G401 (cell line): ENCODE measurements at places on chromosomes 5 and 9. TPM values are rescaled to one million over a fixed set of nuclear protein-coding genes. Genes with fewer than 3 reads are reported as not detected.

DNA sequence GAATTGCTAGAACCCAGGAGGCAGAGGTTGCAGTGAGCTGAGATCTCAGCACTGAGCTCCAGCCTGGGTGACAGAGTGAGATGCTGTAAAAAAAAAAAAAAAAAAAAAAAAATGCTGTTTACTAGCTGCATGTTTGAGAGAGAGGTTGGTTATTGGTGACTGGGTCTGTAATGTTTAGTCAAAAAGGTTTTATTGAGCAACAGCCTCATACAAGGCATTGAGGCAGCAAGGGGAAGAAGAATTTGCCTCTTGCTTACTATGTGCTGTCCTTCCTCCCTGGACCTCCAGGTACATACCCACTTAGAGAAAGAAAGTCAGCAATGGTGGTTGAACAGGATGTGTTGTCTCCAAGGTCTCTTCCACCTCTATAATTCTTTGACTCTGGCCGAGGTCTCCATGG is 140.7 kb upstream of the SPRY4 start:
- DNase-seq: no peak

- no peak for DNase-seq
Observed at GRCh38 chr5:169139480-169140050, 161.4 kb downstream of the SLIT3 start.

The TMEM267 gene
- 8.3 and 10.5 TPM in 2 replicates for total RNA-seq

GRCh38 chr5:88808153-88808552 is 74.8 kb downstream of the MEF2C start:
- no peak for DNase-seq

GRCh38 chr5:140791089-140791488 is 3.6 kb upstream of the PCDHA2 start:
- DNase-seq: no peak

DNA sequence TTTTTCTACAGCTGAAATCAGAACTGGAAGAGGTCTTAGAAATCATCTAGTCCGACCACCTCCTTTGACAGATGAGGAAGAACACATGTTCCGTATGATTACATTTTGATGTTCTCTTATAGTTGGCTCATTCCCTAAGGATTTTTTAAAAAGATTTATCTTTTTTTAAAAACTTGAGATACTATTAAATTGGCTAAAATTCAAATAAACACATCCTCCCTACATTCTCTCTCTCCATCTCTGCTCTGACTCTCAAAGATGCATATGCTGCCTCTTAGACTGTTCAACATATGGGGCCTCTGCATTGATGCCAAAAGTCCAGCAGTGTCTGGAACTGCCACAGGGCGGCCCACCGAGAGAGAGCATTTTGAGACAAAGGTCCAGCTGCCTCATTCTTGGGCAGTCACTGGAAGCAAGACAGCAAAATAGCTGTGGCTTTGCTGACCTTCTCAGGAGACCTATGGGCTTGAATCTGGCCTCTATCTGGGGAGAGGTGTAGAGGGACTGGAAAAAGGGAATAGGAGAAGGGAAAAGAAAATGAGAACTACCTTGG is 12.8 kb upstream of the TSSK1B start:
- DNase-seq: peak; percentile 81

DNA sequence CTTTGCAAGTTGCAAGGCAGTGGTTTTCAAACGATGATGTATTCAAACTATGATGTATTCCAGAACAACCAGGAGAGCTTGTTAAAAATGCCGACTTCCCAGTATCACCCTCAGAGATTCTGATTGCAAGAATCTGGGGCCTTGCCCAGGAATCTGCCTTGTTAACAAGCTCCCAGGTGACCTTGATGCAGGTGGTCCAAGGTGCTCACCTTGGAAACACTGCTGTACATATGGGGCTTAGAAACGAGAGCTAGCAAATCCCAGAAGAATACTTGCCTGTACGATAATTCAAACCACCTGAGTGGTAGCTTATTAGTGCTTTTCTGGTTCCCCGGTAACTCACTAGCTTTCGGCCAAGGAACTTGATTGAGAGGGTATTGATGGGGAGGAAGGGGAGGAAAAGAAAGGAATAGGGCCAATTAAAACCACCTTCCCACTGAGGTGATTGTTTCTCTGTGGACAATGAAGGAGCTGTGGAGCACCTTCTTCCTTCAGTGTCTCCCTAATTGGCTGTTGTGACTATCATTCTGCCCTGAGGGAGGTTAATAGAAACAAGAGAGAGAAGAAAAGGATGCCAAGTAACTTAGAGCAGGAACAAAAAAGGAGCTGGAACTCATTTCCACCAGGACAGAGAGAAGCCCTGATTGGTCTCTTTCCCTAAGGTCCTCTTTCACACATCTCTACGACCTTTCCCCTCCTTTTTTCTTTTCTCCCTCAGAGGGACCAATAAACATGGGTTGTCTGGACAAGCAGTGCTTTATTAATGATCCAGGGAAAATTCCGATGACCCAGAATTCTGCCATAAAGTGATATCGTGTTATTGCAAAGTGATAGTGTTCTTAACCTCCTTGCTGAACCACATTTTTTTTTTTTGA is 218.8 kb downstream of the TMEM167A start:
- DNase-seq: peak; percentile 8

The IFNA16 gene
- not detected in 2 replicates for total RNA-seq

GRCh38 chr9:95336281-95336680 is 18.8 kb upstream of the FANCC start:
- DNase-seq: no peak

GRCh38 chr5:150175076-150175475 is 8.5 kb downstream of the CDX1 start:
- DNase-seq: no peak

- no peak for DNase-seq
Observed at GRCh38 chr5:108810717-108811116, 63.0 kb downstream of the FER start.

The CATSPER3 gene
- not detected in 2 replicates for total RNA-seq

DNA sequence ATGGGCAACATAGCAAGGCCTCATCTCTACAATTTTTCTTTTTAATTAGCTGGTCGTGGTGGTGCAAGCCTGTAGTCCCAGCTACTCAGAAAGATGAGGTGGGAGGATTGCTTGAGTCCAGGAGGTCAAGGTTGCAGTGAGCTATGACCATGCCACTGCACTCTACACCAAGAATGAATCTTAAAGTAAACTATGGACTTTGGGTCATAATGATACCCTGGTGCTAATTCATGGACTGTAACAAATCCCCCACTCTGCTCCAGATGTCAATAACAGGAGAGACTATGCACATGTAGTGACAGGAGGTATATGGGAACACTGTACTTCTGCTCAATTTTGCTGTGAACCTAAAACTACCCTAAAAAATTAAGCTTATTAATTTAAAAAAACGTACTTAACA is 155.4 kb downstream of the CEMIP2 start:
- DNase-seq: no peak

- DNase-seq: no peak
Observed at GRCh38 chr5:168603746-168604145, 24.6 kb upstream of the PANK3 start.

The BAAT gene
- not detected in 2 replicates for total RNA-seq

- DNase-seq: peak; percentile 81
Observed at GRCh38 chr5:14190194-14191164, 47.3 kb downstream of the TRIO start.

DNA sequence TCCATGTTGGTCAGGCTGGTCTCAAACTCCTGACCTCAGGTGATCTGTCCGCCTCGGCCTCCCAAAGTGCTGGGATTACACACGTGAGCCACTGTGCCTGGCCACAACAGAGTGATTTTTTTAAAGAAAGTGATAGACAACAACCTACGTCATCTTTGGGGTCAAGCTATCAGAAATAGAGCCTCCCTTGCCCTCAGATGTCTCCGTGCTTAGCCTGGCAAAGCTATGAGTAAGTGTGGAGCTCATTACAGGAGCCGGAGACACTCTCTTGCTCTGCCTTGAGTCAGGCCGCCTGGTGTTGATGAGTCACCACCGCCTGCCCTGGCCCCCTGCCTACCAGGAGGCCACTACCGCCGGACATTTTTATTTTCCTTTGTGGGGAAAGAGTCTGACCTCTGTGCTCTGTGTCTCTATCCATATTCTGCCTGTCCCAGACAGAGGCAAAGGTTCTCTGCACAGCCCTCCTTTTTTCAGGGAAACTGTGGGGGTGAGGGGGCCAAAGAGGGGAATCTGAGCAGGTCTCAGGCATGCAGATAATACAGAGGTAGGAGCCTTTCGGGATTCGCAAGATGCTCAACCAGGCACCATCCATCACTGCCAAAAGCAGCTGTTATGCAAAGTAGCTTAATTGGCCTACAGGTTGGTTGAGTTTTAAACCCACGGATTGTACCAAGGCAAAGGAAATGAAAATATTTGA is 123.7 kb upstream of the CPEB4 start:
- peak; percentile 66 for DNase-seq

DNA sequence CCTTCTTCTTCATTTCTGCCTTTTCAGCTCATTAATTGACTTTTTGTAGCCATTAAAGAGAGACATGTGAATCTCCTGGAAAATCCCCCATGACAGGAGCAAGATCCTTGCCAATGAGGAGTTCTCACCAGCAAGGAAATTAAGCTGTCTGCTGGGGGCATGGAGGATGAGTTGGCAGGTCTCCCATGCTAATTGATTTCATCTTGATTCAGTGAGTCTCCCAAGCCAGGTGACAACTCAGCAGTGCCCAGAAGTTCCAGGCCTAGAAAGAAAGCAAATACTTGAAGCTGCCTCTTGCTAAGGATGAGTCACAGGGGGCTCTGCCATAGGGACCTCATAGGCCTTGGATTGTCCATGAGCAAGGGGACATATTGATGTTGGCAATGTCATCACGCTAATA is 30.0 kb upstream of the ADRA1B start:
- DNase-seq: no peak

- DNase-seq: no peak
Observed at GRCh38 chr9:37324691-37325490, 97.6 kb upstream of the GRHPR start.

The GHR gene
- not detected in 2 replicates for total RNA-seq

The NUTM2F gene
- total RNA-seq: not detected in 2 replicates

GRCh38 chr5:141707510-141707909 is 25.5 kb upstream of the ARAP3 start:
- no peak for DNase-seq

The STC2 gene
- 0.03 and 1.1 TPM in 2 replicates for total RNA-seq

DNA sequence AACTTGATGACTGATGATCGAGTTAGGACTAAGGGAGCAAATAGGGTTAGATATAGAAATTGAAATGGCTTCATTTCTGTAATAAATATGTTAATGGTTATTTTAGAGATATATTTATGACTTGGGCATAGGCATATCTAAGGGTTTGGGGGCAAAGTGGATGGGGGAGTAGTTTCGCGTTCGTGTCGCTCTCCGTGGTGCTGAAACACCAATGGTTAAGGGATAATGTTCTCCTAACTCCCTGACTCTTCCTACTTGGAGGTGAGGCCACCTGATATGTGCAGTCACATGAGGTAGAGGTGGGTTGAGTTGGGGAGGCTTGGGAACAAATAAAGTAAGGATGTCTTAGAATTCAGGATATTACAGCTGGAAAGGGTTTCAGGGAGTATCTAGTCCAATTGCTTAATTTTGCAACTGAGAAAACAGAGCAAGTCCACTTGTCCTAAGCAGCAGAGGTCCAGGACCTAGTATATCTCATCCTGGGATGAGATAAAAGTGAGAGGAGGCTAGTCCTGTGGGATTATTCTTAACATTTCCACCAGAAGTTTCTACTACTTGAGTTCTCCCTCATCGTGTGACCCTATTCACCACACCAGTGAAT is 44.0 kb upstream of the MAP1B start:
- no peak for DNase-seq

- peak; percentile 97 for DNase-seq
Observed at GRCh38 chr9:127715470-127716337, at the start of the genes PTRH1 and TTC16. Gene PTRH1, minus strand, starts transcription at chr9:127715663. Its CDS starts 24 bp downstream, at chr9:127715639. Gene TTC16, plus strand, starts transcription at chr9:127716079. Its CDS starts 67 bp downstream, at chr9:127716146.

The GMCL2 gene
- total RNA-seq: 0.03 TPM in 1 of 2 replicates, not detected in the other

DNA sequence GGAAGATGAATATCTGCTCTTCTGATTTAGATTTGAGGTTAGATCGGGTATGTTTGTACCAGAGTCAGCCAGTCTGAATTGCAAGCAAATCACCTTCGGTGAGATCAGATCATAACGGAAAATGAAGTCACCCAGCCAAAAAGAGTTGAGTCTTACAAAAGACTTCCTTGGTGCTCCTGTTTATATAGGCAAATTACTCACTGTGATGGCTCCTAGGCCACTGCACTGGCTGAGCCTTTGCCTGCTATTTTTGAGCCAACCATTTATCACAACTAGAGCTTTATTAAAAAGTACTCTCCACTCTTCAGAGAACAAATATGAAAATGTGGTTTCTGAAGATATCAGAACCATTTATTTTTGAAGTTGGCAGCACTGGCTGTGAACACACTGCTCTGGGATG is 277.7 kb upstream of the PCSK5 start:
- no peak for DNase-seq

The NR5A1 gene
- total RNA-seq: 0.54 and 0.55 TPM in 2 replicates

The ZCCHC7 gene
- 14.1 and 20.5 TPM in 2 replicates for total RNA-seq

DNA sequence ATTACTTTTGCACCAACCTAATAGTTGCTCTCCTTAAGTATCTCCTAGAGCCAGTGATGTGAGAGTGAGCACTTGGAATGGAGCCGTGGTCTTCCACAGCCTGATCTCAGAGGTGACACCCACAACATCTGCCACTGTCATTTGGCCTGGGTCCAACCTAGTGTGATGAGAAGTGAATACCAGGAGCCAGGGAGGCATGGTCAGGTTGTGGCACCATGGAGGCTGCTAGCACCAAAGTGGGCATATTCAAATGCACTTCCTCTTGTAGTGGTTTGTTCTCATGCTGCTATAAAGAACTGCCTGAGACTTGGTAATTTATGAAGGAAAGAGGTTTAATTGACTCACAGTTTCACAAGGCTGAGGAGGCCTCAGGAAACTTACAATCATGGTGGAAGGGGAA is 22.6 kb upstream of the CEP72 start:
- no peak for DNase-seq

- DNase-seq: no peak
Observed at GRCh38 chr9:132708769-132709430, 38.6 kb downstream of the GTF3C4 start.

DNA sequence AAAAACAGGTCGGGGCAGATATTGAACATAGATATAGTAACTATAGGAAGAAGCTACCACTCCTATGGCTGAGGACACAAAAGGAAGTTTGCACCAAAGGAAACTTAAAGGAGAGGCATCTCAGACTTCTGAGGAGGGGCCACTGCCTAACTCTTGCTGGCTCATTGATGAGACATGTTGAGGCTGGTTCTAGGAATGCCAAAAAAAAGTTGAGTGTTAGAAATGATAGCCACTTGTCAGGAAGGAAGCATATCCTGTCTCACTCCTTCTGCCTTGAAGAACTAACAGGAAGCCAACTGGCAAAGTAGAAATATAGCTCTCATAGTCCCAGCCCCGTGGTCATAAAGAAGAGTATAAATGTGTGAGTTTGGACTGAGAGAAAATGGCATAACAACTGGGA is 23.3 kb upstream of the STOM start:
- no peak for DNase-seq

- DNase-seq: no peak
Observed at GRCh38 chr5:179276838-179277395, 68.3 kb downstream of the ADAMTS2 start.

DNA sequence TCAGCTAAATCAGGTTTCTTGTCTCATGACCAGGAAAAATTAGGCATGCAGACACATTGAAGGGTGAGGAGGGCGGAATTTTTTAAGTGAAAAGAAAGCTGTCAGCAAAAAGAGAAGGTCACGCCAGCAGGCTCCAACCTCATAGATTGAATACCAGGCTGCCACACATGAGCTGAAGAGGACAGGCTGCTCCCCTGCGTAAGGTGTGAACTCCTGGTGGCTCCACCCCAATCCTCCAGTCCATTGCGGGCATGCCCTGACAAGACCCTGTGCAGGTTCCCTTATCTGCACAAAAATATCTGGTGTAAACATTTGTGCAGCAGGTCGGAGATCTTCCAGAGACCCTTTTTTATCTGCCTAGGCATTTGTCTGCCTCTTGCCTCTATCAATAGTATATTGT is 22.9 kb upstream of the TEX10 start:
- DNase-seq: no peak
